ENCODE measurements at places on chromosomes 7 and 10.

DNA sequence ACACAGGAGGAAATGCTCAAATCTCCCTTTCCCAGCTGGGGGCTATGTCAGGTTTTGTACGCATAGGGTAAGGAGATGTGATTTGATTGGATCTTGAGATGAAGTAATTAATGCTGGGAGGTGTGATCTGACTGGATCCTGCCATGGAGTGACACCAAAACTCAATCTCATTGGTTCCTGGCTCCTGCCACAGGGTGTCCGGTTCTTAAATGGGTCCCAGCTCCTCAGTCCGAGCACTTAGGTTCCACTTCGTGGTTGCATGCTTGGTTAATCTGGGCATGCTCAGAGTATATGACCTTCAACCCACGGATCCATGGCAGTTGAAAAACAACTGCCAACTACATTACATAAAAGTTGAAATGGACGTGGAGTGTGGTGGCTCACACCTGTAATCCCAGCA, 3.1 kb upstream of the ZNF12 start:
- H3K36me3 ChIP-seq = peaks cover 5% of the 10 kb centered on the region
- DNase-seq = peak; percentile 28
- no peak overlapping the region for H3K27ac ChIP-seq
- no peaks in the 10 kb centered on the region for H3K27me3 ChIP-seq
- no peak overlapping the region for H3K4me3 ChIP-seq

DNA sequence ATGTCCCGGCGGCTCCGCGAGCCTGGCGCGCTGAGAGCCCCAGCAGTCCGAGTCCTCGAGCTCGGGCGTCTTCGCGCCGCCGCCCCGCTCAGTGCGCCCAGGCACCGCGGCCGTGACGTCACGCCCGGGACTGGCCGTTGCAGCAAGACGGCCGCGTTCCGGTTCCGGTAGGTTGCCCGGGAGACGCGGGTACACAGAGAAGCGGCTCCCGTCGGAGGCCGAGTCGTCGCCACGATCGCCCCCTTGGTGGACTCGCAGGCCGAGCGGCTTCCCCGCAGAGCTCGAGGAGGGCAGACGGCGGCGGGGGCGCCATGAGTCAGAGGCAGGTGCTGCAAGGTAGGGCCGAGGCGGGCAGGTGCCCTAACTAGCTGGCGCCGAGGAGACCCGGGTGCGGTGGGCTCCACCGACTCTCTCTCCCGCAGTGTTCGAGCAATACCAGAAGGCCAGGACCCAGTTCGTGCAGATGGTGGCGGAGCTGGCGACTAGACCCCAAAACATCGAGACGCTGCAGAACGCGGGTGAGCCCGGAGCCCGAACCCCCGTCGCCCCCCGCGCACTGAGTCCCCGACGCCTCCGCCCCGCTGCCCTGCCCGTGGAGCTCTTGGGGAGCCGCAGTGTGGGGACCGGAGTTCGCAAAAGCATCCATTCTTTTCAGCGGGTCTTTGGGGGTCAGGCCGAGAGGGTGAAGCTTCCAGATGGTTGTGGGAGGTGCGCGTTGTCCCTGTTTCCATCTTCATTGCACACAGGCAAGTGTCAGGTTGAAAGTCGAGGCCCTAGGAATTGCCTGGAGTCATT, at the start of gene SPAG6:
Gene SPAG6, plus strand, starts transcription at position 196 of the 795 bp plus-strand sequence. Its CDS starts 116 bp downstream, at position 312.
- peaks cover 80% of the 10 kb centered on the region for H3K27me3 ChIP-seq
- no peaks in the 10 kb centered on the region for H3K36me3 ChIP-seq
- peak within 1 kb of the TSS; percentile 39 for H3K4me3 ChIP-seq
- DNase-seq = peak; percentile 41

GRCh38 chr7:116509982-116510579, 10.5 kb downstream of the CAV2 start:
- no peak overlapping the region for H3K4me3 ChIP-seq
- DNase-seq = no peak
- H3K27ac ChIP-seq = peak overlapping the region; percentile 84
- peaks cover 84% of the 10 kb centered on the region for H3K4me1 ChIP-seq
- H3K27me3 ChIP-seq = no peaks in the 10 kb centered on the region

DNA sequence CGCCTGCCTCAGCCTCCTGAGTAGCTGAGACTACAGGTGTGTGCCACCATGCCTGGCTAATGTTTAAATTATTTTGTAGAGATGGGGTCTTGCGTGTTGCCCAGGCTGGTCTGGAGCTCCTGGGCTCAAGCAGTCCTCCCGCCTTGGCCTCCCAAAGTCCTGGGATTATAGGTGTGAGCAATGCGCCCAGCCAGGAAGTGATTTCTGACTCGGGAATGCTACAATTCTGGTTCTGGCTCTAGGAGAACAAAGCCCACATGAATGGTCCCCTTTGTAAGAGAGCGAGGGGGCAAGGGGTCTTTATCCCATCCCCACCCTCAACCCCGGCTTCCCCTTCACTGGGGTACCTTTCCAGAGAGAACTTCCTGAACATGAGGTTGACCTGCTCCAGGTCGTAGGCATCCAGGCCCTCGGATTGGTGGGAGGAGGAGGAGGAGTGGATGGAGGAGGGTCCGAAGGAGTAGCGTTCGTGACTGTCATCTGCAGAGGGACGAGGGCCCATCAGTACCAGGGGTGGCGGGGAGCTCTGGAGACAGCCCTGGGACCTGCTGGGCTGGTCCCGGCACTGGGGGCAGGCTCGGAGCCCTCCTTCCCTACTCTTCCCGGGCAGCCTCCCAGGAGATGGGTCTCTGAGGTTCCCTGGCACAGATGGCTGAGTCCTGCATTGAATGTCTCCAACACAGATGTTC, 79.9 kb upstream of the GNA12 start:
- no peak overlapping the region for H3K27ac ChIP-seq
- no peaks in the 10 kb centered on the region for H3K36me3 ChIP-seq
- H3K4me1 ChIP-seq = peaks cover 11% of the 10 kb centered on the region
- DNase-seq = no peak

GRCh38 chr10:69130251-69130650, 6.3 kb downstream of the VPS26A start:
- H3K4me1 ChIP-seq = no peaks in the 10 kb centered on the region
- no peak overlapping the region for H3K27ac ChIP-seq
- H3K36me3 ChIP-seq = peaks cover 19% of the 10 kb centered on the region
- no peak overlapping the region for H3K4me3 ChIP-seq

Measured in A673 (cell line).